ENCODE measurements at places on chromosomes 13 and 19.

DNA sequence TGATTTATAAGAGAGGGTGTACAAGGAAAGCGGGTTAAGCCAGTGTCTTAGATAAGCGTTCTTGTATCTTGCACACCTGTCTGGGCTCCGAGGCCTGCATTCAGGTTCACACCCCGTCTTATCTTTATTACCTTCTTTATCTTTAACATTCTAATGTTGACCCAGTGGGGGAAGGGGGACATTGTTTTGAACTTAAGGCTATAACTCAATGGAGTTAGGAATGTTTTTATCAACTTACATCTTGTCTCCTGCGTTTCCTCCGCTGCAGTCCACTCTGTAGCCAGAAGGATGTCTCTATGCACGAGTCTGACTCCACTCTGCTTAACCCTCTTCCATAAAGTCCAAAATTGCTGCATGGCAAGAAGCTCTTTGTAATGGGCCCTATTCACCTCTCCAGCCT, 71.2 kb downstream of the FGF9 start:
- no peaks in the 10 kb centered on the region for H3K4me1 ChIP-seq
- no peak overlapping the region for H3K27ac ChIP-seq
- DNase-seq = no peak
- H3K27me3 ChIP-seq = no peaks in the 10 kb centered on the region

DNA sequence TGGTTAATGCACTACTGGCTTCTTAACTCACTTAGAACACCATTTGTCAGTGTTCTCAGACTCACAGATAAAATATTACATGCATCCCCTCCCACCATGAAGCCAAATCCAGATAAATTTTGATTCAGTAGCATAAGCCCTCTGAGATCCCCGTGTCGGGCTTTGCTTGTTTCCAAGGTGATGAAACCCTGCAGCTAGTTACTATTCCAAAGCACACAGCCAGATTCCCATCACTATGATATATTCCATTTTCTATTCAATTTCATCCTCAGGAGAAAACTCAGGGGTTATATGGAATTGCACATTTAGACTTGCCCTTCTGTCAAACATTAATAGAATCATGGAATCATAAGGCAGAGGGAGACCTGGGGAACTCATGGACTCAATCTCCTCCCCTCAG, 9.4 kb upstream of the FAM124A start:
- H3K27me3 ChIP-seq = no peaks in the 10 kb centered on the region
- no peaks in the 10 kb centered on the region for H3K4me1 ChIP-seq
- H3K27ac ChIP-seq = no peak overlapping the region
- H3K36me3 ChIP-seq = no peaks in the 10 kb centered on the region
- DNase-seq = no peak

DNA sequence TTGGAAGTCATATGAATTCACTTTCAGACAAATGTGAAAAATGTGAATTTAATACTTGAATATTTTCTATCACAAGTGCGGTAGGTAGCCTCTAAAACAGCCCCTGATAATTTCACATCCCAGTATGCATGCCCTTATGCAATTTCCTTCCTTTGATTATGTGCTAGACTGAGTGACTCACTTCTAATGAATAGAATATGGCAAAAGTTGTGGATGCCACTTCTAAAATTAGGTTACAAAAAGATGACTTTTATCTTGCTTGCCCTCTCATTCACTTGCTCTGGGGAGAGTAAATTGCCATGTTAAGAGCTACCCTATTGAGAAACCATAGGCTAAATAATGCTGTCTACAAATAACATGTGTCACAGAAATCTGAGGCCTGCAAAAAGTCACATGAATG, 402.5 kb upstream of the PCDH9 start:
- H3K4me1 ChIP-seq = no peaks in the 10 kb centered on the region
- no peaks in the 10 kb centered on the region for H3K36me3 ChIP-seq
- H3K4me3 ChIP-seq = no peak overlapping the region
- no peaks in the 10 kb centered on the region for H3K27me3 ChIP-seq
- H3K27ac ChIP-seq = no peak overlapping the region

DNA sequence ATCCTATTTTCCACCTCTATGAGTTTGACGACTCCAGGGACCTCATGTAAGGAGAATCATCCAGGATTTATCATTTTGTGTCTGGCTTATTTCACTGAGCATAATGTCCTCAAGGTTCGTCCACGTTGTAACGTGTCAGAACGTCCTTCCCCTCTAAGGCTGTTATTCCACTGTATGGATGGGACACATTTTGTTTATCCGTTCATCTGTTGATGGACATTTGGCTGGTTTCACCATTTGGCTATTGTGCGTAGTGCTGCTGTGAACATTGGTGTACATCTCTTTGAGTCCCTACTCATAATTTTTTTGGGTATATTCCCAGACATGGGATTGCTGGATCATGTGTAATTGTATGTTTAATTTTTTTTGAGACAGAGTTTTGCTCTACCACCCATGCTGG, 21.5 kb downstream of the CRTC1 start:
- H3K27ac ChIP-seq = no peak overlapping the region
- DNase-seq = no peak
- no peaks in the 10 kb centered on the region for H3K27me3 ChIP-seq
- peaks cover 17% of the 10 kb centered on the region for H3K4me1 ChIP-seq
- no peak overlapping the region for H3K4me3 ChIP-seq

DNA sequence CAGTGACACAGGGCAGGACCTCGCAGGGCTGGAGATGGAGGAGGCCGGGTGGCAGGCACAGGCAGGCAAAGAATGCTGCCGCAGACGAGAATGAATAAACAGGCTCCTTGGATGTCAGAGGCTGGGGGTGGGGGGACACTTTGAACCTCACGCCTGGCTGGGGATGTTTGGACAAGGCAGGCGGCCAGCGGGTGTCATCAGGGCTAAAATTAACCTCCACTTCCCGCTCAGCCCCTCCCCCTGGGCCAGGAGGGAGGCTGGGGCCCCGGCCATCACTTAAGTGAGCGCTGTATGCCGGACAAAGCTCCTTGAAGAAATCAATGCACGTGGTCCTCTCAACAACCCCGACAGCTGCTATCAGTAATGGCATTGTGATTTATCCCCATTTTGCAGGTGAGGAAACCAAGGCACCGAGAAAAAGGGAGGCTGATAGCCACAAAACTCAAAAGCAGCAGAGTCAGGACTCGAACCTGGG, 10.3 kb upstream of the FUT5 start:
- H3K36me3 ChIP-seq = no peaks in the 10 kb centered on the region
- peaks cover 3% of the 10 kb centered on the region for H3K27me3 ChIP-seq
- peaks cover 12% of the 10 kb centered on the region for H3K4me1 ChIP-seq
- H3K27ac ChIP-seq = no peak overlapping the region
- DNase-seq = no peak

- H3K27ac ChIP-seq = no peak overlapping the region
- no peaks in the 10 kb centered on the region for H3K4me1 ChIP-seq
- DNase-seq = no peak
- peaks cover 61% of the 10 kb centered on the region for H3K36me3 ChIP-seq
Observed at GRCh38 chr19:2344381-2344870, 15.6 kb upstream of the TMPRSS9 start.

- no peak overlapping the region for H3K4me3 ChIP-seq
- H3K36me3 ChIP-seq = peaks cover 42% of the 10 kb centered on the region
- H3K27ac ChIP-seq = no peak overlapping the region
- H3K4me1 ChIP-seq = no peaks in the 10 kb centered on the region
- H3K27me3 ChIP-seq = no peaks in the 10 kb centered on the region
- DNase-seq = no peak
Observed at GRCh38 chr13:23856008-23856750, 33.0 kb downstream of the MIPEP start.

- no peaks in the 10 kb centered on the region for H3K27me3 ChIP-seq
- H3K4me3 ChIP-seq = peak overlapping the region; percentile 15
- DNase-seq = no peak
- H3K36me3 ChIP-seq = peaks cover 15% of the 10 kb centered on the region
- H3K4me1 ChIP-seq = peaks cover 35% of the 10 kb centered on the region
- H3K27ac ChIP-seq = no peak overlapping the region
Observed at GRCh38 chr19:575527-576506, 3.4 kb downstream of the BSG start.

GRCh38 chr13:72599178-72599743, 128.2 kb downstream of the MZT1 start:
- no peak overlapping the region for H3K27ac ChIP-seq
- H3K4me3 ChIP-seq = no peak overlapping the region
- H3K4me1 ChIP-seq = no peaks in the 10 kb centered on the region
- DNase-seq = no peak
- no peaks in the 10 kb centered on the region for H3K27me3 ChIP-seq

- H3K4me3 ChIP-seq = no peak overlapping the region
- H3K27ac ChIP-seq = no peak overlapping the region
- no peaks in the 10 kb centered on the region for H3K27me3 ChIP-seq
- no peaks in the 10 kb centered on the region for H3K4me1 ChIP-seq
- DNase-seq = no peak
- no peaks in the 10 kb centered on the region for H3K36me3 ChIP-seq
Observed at GRCh38 chr19:6997679-6998445, 23.4 kb downstream of the MBD3L2B start.

GRCh38 chr19:42065051-42065450, 5.0 kb downstream of the GRIK5 start:
- DNase-seq = no peak
- H3K36me3 ChIP-seq = peaks cover 51% of the 10 kb centered on the region
- H3K4me1 ChIP-seq = no peaks in the 10 kb centered on the region
- no peaks in the 10 kb centered on the region for H3K27me3 ChIP-seq
- H3K27ac ChIP-seq = no peak overlapping the region

DNA sequence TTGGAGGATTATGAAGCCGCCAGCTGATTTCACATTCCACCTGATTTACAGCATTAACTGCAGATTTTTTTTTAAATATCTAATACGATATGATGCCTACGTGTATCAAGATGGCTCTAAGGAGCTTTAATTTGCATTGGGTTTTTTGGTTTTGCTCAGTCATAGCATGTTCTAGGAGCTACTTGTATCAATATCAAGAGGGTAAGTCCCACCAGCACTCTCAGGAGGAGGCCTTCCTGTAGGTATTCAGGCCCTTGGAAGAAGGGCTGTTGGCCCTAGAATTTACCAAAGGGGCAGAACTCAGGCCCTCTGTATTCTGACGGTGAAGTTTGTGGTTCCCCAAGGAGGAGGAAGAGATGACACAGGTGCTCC, 97.2 kb upstream of the IPO5 start:
- no peak overlapping the region for H3K27ac ChIP-seq
- DNase-seq = no peak
- H3K27me3 ChIP-seq = no peaks in the 10 kb centered on the region
- no peaks in the 10 kb centered on the region for H3K4me1 ChIP-seq

GRCh38 chr13:77810430-77810829, 108.2 kb downstream of the EDNRB start:
- DNase-seq = no peak
- no peak overlapping the region for H3K27ac ChIP-seq
- no peaks in the 10 kb centered on the region for H3K4me1 ChIP-seq
- no peaks in the 10 kb centered on the region for H3K27me3 ChIP-seq
- no peaks in the 10 kb centered on the region for H3K36me3 ChIP-seq
- no peak overlapping the region for H3K4me3 ChIP-seq

Data from tibial artery (tissue), 4 donors.